ENCODE measurements at places on chromosomes 11 and 22.

- no peak for DNase-seq
Measured at GRCh38 chr11:134659882-134660281, 247.8 kb upstream of the B3GAT1 start.

- peak; percentile 83 for DNase-seq
Measured at GRCh38 chr22:41237707-41238569, 2.8 kb downstream of the CHADL start.

DNA sequence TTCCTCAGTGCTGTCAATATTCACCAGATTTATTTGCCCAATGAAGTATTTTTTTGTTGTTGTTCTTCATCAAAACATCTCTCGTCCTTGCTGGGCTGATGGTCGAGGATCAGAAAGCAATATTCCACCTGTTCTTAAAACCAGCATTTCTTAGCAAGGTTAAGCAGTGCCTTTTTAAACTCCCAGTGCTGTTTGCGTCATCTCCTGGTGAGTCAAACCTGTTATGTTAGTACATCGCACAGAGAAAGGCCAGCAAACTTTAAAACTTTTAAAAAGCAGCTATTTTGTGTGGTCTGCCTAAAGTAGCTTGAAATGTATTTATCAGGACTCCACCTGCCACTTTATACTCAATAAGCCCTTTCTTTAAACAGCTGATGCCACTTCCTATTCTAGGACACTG is 802.0 kb downstream of the KCNA4 start:
- DNase-seq = no peak

DNA sequence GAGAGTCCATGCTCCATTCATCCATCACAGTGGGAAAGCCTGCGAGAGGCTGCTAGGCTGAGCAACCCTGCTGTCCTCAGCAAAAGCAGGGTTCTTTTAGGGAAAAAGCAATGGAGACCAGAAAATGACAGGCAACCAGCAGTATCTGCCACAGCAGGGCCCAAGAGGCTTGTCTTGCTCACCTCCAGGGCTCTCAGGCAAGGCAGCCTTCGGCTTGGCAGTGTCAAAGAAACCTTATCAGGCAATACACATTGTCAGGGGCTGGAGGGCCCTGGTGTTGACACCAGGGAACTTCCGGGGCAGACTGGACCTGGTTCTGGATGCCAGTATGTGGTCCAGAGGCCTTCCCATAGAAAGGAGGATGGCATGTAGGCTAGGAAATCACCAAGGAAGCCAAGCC is 10.2 kb upstream of the TLCD5 start:
- no peak for DNase-seq

GRCh38 chr11:104465321-104465720 is 301.4 kb upstream of the PDGFD start:
- no peak for DNase-seq

DNA sequence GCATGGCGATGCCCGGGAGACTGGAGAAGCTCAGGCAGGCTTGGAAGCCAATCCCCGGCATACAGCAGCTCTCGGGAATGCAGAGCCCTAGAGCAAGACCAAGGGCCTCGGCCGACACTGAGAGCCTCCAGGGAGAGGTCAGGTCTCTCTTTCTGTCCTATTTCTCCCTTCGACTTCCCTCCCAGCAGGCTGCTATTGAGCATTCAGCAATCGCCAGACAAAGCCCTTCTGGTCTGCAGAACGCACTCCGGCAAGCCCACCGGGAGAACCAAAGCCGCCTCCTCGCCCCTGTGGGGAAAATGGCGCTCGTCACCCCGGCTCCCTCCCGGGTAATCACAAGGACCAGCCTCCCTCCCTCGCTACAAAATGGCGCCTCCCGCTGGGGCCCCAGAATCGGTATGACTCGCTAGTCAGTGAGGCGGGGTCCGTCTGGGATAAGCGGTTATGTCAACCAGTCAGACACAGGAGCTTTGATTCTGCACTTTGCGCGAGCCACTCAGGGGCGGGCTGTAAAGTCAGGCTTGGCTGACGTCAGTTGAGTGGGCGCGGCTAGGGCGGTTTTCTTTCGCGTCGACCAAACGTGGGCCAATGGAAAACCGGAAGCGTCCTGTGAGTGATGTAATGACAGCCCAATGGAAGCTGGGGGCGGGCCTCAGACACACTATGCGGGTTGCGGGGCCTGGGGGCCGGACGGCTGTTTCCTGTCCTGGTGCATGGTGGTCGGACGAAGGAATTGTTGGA is at the start of gene ZNF143:
TSS of gene ZNF143 (plus strand) at position 691 of the 741 bp plus-strand sequence. CDS start 10,297 bp downstream, outside the sequence.
- DNase-seq = peak; percentile 100

GRCh38 chr11:41980741-41981140 is 521.3 kb upstream of the LRRC4C start:
- DNase-seq = no peak

- no peak for DNase-seq
Measured at GRCh38 chr22:36891646-36892045, 21.8 kb upstream of the CSF2RB start.

DNA sequence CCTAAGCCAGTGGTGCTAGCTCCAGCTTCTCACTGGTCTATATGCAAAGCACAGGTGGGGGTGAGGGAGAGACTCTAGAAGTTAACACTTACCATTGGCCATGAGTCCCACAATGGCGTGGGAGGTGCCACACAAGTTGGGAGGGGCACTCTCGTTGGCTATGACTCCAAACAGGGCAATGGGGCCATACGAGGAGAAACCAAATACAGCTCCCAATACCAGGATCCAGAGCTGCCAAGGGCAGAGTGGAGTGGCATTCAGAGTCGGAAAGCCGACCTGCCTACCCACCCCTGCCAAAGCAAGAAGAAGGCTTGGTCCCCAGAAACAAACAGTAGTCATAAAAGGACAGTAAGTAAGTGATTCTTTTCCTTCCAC is 5.6 kb downstream of the SLC37A4 start:
- no peak for DNase-seq

GRCh38 chr22:29151316-29151715 is 54.4 kb upstream of the EMID1 start:
- DNase-seq = no peak

DNA sequence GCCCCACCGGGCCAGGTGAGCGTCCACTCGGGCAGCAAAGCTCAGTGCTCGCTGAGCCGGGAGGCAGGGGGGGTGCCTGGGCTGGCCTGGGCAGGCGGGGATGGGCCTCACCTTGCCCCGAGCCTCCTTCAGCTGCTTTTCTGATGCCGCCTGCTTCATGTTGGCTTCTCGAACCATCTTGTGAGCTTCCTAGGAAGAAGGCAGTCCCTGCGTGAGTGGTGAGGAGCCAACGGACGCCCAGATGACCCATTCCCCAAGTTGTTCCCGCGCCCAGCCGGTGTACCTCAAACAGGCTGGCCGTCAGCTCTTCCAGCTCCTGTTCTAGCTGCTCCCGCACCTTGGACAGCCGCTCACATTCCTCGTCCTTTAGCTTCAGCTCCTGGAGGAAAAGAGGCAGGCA is 10.1 kb downstream of the RAB3IL1 start:
- no peak for DNase-seq

GRCh38 chr11:63694596-63694995 is 13.3 kb downstream of the RTN3 start:
- no peak for DNase-seq

GRCh38 chr11:18692941-18693760 is 5.4 kb upstream of the TMEM86A start:
- no peak for DNase-seq

DNA sequence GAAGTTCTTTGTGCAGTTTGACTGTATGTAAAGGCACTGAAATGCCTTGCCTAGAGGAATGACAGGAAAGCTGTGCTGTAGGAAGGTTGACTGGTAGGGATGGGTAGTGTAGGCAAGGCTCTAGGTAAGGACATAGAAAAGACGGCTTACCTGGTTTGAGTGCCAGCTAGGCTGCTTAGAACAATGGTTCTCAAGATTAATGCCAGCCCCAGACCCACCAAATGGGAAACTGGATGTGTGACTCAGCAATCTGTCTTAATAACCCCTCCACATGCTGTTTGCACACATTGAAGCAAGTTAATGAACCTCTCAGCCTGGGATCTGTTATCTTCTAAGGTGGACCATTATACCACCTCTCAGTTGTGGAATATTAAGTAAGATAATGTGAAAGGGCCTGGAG is 3.7 kb downstream of the RPS3 start:
- DNase-seq = no peak

DNA sequence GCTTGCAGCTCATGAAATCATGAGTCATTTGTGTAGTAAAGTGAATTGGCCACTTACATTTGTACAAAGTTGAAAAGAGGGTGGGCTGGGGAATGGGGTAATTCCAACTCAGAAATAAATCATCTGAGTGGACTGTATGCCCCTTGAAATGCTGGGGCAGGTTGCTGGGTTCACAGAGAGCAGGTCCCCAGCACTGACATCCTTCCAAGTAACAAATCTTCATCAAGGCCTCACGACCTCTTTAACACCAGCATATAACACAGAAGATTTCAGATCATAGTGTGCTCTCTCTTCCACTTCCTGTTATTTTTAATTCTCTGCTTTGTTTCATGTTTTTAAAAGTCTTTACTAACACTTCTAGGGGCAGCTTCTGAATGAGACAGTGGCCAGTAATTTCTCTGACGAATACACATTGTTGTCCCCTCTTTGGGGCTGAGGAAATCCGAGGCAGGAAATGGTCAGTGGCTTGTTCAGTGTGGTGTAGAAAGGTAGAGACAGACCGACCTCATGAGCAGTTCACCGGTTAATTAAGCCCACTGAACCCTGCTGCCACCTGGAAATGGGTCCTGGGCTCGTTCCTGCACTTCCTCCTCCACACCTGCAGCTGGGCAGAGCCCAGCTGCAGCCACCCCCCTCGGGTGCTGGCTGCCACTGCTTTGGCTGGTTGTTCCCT is 127.7 kb downstream of the MAML2 start:
- peak; percentile 59 for DNase-seq

DNA sequence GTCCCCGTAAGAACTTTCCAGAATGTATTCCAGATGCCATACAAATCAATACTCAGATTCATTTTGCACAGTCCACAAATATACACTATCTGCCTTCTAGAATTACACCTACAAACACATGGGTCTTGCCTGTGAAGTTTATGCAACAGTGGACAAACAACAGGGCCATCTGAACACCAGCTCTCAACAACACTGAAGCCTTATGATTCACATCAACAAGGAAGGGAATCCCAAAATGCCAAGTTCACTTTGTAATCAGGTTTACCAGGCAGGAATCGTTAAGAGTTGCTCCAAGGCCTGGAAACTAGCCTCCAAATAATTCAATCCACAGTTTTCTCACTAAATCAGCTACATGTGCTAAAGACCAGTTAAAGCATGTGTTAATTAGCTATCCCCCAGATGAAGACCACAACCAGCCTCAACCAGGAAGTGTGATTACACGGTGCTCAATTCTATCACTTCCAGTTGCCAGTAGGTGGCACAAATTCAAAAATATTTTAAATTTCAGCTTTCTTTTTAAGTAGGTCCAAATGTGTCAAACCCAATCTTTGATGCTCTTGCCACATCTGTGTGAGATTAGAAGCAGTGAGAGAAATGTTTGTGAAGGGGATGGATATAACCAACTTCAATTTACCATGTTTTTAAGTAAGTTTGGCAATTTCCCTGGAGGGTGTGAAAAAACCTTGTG is 139.1 kb upstream of the BDNF start:
- no peak for DNase-seq

All from CD4-positive, alpha-beta T cell treated with Interleukin-4 for 1 hour (primary cell).